Stimulated activated CD4-positive, alpha-beta T cell treated with anti-CD3 and anti-CD28 coated beads, Interleukin-1b, Interleukin-23, amount 100 ng/mL, for 4 hours (primary cell): ENCODE measurements at places on chromosomes 13 and 19.

- no peak for DNase-seq
Observed at GRCh38 chr19:4694211-4694987, 24.3 kb upstream of the MYDGF start.

GRCh38 chr19:43532571-43532961 is 422 bp upstream of the ZNF575 start:
- no peak for DNase-seq

- DNase-seq: no peak
Observed at GRCh38 chr13:77919246-77919920, 752 bp upstream of the EDNRB start.

- DNase-seq: no peak
Observed at GRCh38 chr19:32813862-32814425, 55.6 kb downstream of the SLC7A9 start.

DNA sequence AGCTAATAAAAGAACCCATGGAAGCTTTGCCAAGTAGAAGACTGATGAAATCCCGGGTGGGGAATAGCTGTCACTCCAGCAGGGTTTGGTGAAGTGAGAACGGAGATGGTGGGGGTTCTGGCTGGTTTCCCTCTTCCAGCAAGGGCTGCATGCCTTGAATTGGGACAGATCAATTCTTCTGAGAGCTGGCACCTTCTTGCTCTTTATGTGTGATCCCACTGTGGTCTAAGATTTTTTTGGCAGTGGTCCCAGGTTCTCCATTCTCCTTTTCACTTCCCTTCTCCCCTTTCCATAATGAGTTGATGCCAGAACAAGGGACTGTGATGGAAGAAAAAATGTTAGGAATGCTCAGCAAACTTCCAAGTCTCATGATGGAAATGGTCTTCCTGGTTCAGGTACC is 50.0 kb downstream of the TNFSF11 start:
- no peak for DNase-seq

DNA sequence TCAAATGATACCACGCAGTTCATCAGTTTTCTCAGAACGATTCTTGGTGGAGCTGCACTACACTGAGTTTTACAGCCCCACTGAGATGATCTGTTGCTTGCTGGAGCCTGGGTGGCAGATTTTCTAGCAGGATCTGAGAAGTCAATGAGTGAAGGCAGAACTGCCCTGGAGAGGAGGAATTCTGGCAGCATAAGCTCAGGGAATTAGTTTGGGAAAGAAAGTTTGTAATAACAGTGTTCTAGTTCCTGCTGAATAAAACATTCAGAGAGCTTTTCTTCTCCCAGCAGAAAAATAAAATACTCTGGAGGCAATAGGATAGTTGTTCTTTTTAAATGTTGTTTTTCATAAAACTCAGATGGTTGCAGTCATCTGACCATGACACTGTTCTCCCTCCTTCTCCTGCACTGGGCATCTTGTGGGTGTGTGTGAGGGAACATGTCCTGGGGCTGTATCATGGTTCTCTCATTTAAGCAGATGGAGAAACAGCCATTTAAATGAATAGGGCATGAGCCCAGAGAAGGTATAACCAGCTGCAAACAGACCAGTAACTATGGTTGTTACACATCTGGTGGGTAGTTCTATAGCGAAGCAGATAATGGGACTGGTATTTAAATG is 29.6 kb downstream of the OLFM4 start:
- DNase-seq: no peak

- no peak for DNase-seq
Observed at GRCh38 chr13:53054569-53054968, 26.0 kb downstream of the OLFM4 start.

DNA sequence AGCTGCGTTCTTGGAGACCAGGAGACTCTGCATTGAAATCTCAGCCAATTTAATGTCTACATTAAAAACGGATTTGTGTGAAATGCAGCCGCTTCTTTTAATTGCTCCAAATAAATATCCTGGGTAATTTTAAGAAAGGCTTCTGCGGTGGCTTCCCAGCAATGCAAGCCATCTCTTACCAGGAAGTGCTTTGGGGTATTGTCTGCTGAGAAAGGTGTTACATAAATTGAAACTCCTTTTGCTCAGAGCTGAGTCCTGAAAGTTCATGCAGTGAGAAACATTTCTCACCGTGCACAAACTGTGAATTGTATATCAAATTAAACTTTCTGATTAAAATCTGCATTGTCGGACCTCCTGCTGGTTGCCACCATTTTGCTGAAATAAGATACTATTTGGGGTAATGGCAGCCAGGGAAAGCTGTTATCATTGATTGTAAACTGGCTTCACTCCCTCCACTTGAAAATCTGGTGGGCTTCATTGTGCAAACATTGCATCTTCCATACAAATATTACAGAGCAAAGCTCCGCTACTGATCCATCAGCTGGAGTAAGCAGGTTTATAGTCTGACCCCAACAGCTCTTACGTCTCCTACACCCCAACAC is 59.5 kb downstream of the ZIC5 start:
- DNase-seq: no peak
